NT2/D1 (cell line): ENCODE measurements at places on chromosomes 7 and 10.

GRCh38 chr7:2099048-2099957 lies 133.4 kb downstream of the MAD1L1 start:
- no peak for DNase-seq

- no peak for DNase-seq
Measured at GRCh38 chr7:16417906-16418305, 3.4 kb downstream of the CRPPA start.

DNA sequence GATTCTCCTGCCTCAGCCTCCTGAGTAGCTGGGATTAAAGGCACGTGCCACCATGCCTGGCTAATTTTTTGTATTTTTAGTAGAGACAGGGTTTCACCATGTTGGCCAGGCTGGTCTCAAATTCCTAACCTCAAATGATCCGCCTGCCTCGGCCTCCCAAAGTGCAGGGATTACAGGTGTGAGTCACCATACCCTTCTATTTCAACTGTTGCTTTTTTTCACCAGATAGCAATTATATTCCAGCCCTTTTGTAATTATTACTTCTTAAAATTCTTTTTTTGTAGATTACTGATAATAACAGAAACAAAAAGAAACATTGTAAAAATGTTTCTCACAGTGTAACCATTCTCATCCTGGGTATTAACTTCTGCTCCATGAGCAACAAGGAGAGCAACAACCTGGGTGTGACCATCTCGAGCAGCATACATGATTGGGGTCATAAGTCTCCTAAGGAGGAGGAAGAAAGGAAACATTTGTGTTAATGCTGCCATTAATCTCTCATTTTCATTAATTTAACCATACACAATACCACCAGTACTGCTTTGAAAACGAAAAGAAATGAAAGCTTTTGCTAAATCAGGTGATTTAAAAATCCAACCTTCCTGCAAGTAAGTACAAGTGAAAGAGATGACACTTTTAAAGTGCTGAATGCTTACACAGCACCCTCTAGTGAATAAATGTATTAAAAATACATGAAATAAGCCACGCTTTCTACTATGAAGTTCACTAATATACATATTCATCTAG lies 41.8 kb downstream of the ASZ1 start:
- no peak for DNase-seq

DNA sequence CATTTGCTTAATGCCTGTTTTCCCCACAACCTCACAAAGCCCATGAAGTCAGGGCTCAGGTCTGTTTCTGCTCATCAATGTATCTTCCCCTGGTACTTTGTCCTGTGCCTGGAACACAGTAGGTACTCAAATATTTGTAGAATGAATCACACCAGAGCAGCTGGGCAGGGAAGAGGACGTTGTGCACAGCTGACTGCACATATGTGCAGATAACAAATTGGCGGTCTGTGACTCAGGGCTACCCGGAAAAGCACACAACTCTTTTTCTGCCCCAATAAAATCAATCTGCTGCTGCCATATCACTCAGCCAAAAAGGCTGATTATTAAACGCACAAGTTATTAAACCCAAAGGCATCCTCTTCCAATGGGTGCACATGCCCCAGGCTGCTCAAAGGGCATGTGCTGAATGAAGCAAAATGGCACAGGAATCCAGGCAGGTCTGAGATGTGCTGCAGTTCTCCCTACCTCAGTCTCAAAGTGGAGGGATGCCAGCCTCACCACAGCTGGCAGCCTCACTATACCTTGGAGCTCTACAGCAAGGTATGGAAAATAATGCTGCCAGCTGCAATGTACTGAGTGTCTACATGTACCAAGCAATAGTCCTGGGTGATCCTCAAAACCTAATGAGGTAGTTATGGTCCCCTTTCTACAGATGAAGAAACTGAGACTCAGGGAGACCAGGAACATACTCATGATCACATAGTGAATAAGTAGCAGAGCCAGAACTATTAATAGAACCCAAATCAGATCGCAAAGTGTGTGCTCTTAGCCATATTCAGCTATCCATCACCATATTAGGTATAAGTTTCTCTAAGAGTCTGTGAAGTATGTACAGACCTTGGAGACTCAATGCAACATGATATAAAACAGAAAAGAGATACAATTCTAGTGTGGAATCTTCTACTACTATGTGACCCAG lies 43.4 kb downstream of the SORBS1 start:
- no peak for DNase-seq

DNA sequence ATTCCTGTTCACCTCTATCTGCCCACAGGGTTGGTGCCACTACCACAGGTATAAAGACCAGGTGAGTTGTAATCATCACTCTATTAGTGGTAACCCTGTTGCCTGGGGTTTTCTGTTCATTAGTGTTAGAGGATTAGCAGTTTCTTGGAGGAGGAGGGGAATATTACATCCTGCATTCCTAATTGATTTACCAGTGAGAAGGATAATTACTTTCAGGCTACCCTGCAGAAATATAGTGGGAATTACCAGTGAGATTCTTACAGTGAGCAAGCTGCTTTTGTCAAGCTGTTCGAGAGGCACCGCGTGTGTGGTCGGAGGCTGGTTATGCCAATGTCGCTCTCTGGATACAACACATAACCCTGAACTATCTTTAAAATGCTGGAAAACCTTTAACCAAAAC lies 280.7 kb downstream of the SORCS3 start:
- no peak for DNase-seq
